GM13977 (cell line): ENCODE measurements at places on chromosomes 7 and 10.

GRCh38 chr10:28719789-28720436, 42.6 kb downstream of the BAMBI start:
- no peak for DNase-seq

GRCh38 chr7:99121496-99122021, 22.3 kb downstream of the SMURF1 start:
- no peak for DNase-seq

GRCh38 chr10:70551466-70551865, 51.1 kb downstream of the PRF1 start:
- no peak for DNase-seq

- no peak for DNase-seq
These were observed 26.7 kb downstream of the TMEM273 start for GRCh38 chr10:49161411-49161997.

GRCh38 chr10:122285506-122286444, 14.7 kb downstream of the BTBD16 start:
- DNase-seq, result no peak

DNA sequence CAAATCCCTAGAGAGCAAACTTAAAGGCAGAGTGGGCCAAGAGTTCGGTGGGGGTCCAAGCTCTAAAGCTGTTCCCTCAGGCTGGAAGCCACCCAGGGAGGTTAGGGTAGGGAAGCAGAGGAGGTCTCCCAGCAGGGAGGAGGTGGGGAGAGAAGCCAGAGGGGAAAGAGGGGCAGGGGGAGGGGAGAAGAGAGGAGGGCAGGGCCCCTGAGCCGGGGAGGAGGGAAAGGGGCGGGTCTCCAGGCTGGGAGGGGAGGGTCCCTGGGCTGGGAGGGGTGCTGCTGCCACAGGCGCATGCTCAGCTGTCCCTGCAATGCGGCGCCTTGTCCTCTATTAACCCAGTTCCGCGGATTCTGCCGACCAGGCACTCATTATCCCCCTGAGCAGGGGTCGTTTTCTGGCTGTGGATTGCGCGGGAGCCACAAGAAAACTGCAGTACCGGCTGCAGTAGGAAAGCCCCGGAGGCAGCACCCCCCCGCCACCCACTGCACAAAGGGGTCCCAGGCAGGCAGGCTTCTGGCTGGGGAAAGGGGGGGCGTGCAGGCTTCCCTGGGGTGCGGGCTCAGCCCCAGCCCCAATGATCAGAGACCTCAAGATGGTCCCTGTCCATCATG, 49.3 kb downstream of the CAMK2B start:
- DNase-seq, result no peak

DNA sequence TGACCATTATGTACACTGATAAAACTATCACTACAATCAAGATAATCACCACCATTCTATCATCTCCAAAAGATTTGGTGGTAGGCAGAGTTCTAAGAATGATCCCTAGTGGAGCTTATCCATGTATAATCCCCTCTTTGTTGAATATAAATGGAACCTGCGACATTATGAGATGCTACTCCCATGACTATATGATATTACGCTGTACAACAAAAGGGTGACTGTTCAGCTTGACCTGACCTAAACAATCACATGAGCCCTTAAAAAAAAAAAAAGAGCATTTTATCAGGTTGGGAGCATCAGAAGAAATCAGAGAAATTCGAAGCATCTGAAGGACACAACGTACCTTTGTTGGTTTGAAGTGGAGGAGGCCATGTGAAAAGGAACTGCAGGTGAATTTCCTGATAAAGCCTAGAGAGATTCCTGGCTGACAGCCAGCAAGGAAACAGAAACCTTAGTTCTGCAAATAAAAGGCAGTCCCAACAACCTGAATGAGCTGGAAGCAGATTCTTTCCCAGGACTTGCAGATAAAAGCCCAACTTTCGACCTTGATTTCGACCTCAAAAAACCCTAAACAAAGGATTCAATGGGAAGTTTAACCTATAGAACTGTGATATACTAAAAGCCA, 270.7 kb downstream of the ADRA2A start:
- no peak for DNase-seq
